ENCODE measurements at places on chromosomes 1 and 21.
A peak's percentile ranks its signal among the peaks of the same experiment; 100 is the strongest.

GRCh38 chr1:158978730-158979129 lies 31.0 kb upstream of the IFI16 start:
- no peak for DNase-seq

GRCh38 chr21:36749935-36750575 lies 51.1 kb downstream of the SIM2 start:
- peak; percentile 40 for DNase-seq

GRCh38 chr21:37483776-37484175 lies 117.2 kb downstream of the DYRK1A start:
- DNase-seq: no peak

DNA sequence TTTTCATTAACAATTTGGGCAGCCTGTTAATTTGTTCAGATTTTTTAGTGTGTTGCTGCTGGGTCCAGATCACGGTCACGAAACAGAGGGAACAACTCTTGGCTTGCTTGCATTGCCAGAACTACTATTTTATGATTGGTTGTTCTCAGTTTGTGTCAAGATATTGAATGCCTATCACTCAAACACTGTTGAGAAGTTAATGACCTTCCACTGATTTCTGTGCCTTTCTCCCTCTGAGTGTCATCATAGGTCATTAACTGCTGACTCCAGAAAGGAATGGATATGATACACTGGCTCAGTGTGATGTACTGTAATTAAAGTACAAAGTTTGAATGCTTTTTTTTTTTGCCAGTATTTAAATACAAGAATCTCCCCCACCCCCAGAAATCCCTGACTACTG lies 9.2 kb downstream of the CHODL start:
- DNase-seq: no peak

DNA sequence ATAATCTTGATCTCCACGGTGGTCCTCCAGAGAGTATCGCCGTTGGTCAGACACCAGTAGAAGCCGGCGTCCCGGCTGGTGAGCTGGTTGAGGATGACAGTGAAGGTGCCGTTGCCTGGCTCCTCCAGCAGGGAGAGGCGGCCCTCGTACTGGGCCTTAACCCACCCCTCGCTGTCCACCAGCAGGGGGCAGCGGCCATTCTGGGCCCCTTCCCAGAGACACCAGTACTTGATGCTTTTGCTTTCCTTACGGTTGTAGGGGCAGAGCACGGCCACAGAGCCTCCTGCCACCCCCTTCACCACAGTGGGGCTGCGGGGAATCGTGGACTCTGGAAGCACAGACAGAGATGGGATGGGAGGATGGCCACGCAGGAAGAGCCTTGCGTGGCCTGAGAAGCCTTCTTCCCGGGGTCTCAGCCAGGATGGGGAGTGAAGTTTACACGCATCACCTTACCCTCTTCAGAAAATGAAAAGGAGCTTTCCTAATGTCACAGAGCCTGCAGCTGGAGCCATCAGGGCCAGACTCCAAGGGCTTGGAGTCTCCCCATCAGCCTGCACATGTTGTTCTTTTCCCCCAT lies 10.7 kb downstream of the PIGR start:
- peak; percentile 26 for DNase-seq

DNA sequence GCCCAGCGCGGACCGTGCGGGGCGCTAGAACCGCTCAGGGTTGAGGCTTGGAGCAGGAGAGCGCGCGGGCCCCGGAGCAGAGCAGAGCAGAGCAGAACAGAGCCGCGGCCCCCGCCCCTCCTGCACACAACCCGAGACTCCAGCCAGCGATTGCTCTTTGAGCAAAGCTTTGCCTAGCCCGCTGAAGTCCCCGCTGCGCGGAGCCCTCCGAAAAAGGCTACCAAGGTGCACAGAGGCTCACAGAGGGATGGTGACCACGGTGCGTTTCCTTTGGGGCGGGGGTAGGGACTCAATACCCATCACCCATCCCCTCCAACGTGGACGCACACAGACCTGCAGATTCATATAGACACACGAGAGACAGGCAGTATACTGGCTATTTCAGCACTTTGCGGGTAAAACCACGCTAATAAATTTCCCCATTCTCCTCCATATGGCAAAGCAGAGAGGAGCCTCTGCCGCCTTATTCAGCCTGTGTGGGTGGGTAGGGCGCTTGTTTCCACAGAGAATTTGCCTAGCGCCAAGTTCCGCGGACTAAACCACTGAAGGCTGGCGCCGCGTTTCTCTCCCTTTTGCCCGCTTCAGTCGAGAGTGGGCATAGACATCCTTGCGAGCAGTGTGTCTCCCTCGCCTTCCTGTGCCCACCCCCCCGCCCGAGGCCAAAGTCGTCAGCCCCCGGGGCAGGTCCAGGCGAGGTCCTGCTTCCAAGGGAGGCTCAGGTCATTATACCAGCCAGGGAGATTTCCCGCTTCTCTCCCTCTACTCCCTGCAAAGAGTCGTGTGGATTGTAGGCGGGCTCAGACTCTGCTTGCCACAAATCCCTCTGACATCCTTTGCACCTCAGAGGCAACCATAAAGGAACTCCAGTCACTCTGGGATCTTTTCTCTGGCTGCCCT lies 8.5 kb downstream of the HLX start:
- no peak for DNase-seq

DNA sequence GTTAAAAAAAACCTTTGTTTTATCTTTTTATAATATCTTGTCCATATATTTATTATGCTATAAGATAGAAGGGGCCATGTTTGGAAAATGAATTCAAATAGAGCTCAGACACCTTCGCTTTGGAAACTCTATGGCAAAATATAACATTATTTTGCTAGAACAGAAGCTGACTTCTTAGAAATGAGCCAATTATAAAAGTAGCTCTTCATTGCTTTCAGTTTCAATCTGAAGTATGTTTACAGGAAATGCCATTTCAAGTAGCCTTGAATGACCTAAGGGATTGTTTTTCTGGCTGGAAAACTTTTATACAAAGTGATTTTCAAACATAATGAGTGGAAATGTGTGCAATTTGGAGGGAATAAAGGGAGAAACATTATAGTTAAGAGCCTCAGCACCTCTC lies 37.8 kb upstream of the GBP5 start:
- DNase-seq: no peak

- peak; percentile 44 for DNase-seq
Measured at GRCh38 chr21:27101523-27101922, 134.6 kb upstream of the ADAMTS5 start.

DNA sequence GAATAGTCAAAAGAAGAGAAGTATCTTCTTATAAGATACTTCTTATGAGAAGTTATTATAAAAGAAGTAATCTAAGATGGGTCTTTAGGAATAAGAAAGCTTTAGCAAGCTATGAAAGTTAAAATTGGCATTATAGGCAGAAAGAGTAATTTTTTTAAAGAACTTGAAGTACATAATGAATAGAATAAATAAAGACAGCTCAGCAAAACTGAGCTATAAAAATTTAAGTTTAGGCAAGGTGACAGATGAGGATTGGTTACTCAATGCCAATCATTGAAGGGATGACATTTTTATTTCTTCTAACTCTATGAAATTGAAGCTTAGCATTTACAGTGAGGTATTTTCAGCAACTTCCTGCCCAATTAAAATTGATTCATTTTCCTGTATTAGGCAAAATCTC lies 966.8 kb downstream of the BRINP3 start:
- DNase-seq: no peak

DNA sequence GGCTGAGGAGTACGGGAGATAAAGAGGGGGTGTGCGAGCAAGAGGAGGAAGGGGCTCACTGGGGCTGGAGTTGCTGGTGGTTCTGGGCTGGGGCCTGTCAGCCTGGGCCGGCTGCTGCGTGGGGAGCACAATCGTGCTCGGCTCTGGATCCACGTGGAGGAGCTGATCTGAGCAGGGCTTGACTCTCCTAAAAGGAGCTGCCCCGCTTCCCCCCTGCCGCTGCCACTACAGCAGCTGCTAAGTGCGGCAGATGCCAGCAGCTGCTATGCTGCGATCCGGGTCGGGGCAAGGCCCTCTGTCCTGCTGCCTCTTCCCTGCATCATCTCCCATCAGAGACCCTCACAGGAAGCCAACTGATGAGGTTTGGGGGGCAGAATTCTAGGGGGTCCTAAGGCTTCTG lies 165.9 kb downstream of the PCBP3 start:
- no peak for DNase-seq

- no peak for DNase-seq
Measured at GRCh38 chr1:38201431-38201830, 154.8 kb upstream of the POU3F1 start.

DNA sequence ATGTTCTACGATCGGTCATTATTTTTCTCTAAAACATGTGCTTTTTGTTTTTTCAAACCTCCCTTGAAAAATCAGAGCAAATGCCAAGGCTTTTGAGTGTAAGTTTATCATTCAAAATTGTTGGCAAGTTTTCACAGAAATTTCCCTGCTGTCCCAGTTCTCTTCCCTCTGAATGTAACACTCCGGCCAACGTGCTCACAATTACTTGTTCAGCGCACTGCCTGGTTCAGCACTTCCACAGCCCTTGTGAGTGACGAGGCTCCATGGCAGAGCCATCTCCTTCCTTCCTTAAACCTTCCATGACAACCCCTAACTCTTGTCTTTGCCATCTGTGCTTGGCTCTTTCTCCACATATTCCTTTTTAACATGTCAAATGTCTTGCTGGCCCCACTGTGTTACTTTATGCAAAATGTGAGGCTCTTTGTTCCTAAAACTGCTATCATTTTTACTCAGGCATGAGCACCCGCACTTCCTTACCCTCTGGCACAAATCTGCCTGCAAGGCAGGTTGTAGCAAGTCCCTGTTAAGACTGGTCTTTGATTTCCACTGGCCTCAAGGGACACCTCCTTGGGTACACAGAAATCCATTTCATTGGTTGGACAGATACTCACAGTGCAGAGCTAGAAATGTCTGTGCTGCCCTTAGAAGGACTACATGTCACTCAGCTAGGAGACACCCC lies 142.8 kb downstream of the HUNK start:
- no peak for DNase-seq

- peak; percentile 92 for DNase-seq
Measured at GRCh38 chr1:78275456-78275855, 215.3 kb upstream of the PTGFR start.

- DNase-seq: no peak
Measured at GRCh38 chr1:99438656-99439230, 174.5 kb downstream of the PLPPR4 start.

DNA sequence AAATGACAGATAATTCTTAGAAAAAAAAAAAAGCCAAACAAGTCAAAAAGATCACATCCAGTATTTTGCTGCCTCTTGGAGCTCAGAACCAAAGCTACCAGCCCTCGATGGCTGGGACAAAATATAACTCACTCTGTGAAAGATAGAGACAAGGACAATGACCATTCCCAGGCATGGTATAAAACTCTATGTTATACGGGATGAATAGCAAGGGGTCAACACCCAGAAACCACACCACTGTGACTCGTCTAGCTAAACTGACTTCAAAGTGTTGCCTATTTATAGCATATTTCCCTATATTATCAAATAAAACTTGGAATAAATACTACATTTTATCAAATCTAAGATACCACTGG lies 10.1 kb downstream of the TMEM63A start:
- DNase-seq: no peak

- DNase-seq: peak; percentile 6
Measured at GRCh38 chr1:34460193-34460592, 283.5 kb downstream of the C1orf94 start.

- DNase-seq: peak; percentile 89
Measured at GRCh38 chr1:192489748-192490147, 85.8 kb upstream of the RGS1 start.

DNA sequence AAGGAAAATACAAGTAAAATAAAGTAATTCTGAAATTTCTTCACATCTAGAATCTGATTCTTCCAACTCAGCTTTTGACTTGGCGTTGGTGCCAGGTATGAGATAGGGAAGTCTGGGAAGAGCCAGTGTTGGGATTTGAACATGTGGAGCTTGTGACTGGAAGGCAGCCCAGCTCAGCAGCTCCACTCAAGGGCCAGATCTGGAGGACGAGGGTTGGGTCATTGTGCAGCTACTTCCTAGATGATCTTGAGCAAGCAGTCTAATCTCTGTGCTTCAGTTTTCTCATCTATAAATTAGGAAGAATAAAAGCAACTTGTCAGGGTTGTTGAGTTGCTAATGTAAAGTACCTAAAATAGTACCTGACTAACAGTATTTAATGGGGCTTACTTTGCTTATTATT lies 5.0 kb downstream of the ADARB1 start:
- no peak for DNase-seq

GRCh38 chr1:99557546-99558202 lies 88.2 kb upstream of the PALMD start:
- DNase-seq: peak; percentile 92

DNA sequence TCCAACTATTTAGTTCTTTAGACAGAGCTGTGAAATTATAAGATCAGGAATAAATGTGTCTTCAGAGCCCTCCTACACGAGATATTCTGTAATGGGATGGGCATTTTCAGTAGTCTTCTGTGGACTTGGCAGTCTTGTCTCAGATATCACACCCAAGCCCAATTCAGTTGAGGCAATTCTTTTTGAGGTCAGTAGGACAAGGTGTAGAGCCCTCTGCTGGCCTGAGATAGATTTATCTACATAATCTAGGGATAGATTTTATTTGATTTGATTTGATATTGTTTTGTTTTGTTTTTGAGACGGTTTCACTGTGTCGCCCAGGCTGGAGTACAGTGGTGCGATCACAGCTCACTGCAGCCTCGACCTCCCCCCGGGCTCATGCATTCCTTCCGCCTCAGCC lies 77.5 kb downstream of the FMN2 start:
- DNase-seq: peak; percentile 29

DNA sequence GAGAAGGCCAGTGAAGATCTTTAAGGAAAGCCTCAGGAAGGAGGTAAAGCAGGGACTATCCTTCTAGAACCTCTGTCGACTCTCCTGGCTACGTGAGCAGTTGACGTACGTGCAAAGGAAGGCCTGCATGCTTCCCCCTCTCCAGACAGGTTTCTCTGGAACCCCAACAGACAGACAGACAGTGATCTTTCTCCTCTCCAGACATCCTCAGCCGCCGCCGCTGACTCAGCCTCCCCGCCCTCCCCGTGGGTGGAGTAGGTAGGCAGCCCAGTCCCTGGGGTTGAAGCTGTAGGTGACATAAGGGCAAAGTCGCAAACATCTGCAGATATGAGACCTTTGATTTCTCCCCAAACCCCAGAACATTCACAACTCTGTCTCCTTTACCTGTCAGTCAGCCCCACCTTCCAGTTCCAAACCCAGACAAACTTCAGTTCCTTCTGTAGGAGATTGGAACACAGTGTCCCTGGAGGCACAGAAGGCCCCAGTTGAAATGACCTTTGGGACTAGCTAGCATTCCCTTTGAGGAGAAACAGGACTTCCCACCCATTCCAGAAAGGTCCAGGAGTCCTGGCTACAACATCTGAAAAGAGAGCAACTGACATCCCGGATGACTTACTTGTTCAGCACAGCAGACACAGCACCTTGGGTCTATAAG lies 146.0 kb upstream of the JUN start:
- DNase-seq: no peak

- DNase-seq: no peak
Measured at GRCh38 chr1:38123356-38124135, 77.0 kb upstream of the POU3F1 start.

DNA sequence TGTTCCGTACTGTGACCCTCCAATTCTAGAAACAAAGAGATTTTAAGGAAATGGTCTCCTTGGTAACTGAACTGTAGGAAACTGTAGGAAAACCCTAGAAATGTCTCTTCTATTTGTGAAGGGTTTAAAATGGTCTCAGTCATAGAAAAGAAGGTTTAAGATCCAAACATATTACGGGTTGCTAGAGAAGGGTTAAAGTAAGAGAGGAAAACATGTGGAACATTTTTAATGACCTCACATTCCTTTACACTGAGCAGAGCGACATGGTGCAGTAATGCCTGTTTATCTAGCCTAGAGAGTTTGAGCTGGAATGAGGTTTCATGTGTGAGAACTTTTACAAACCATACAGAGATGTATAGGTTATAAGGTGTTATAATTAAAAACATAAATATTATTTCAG lies 36.9 kb upstream of the C1orf105 start:
- DNase-seq: peak; percentile 84

All from fibroblast of upper back skin (primary cell).